ENCODE measurements at places on chromosomes 2 and 18.

- peak; percentile 30 for DNase-seq
These were observed 1.2 kb downstream of the CABLES1 start for GRCh38 chr18:23136326-23137096.

DNA sequence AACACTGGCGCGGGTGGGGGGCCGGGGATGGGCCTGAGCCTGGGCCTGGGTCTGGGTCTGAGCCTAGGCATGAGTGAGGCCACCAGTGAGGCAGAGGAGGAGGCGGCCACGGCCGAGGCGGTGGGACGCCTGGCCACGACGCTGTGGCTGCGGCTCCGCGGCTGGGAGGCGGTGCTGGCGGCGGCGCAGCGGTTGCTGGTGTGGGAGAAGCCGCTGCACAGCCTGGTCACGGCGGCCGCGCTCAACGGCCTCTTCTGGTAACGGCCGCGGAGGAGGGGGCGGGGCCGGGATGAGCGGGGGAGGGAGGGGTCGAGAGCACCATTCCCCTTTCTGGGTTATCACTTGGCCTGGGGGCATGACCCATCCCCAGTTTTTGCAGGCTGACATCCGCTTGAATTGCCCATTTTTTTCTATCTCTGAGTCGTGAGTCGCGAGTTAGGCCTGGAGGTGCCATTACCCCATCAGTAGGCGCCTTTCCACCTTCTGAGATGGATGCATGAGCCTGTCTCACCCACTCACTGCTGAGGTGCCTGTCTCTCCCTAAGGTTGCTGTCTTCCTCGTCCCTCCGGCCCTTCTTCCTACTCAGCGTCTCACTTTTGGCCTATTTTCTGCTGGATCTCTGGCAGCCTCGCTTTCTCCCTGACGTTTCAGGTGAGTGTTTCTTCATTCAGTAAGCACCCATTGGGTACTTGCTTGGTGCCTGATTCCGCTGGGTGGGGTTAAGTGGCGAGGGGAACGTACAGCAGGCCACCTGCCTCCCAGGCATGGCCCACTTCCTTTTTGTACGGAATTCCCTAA is 501 bp downstream of the RETREG2 start:
- DNase-seq, result peak; percentile 26

GRCh38 chr2:206886696-206887095 is 52.6 kb upstream of the CPO start:
- DNase-seq, result no peak

GRCh38 chr2:25881764-25882163 is 3.5 kb upstream of the ASXL2 start:
- no peak for DNase-seq

DNA sequence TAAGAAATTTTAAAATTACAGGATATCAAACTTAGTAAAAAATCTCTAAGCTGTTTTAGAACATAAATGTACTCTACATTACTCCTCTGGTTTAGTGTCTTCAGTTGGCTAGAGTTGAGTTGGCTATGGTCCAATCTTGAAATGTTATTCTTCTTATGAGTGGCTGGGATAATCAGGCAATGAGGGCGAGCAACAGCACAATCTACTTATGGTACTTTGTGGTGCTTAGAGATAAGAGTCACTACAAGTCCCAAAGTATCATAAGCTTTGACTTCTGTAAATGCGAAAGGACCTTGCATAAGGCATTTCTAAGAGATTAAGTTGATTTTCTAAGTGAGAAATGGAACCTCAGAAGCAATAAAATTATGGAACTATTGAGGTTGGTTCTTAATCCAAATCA is 361.7 kb downstream of the GPD2 start:
- no peak for DNase-seq

DNA sequence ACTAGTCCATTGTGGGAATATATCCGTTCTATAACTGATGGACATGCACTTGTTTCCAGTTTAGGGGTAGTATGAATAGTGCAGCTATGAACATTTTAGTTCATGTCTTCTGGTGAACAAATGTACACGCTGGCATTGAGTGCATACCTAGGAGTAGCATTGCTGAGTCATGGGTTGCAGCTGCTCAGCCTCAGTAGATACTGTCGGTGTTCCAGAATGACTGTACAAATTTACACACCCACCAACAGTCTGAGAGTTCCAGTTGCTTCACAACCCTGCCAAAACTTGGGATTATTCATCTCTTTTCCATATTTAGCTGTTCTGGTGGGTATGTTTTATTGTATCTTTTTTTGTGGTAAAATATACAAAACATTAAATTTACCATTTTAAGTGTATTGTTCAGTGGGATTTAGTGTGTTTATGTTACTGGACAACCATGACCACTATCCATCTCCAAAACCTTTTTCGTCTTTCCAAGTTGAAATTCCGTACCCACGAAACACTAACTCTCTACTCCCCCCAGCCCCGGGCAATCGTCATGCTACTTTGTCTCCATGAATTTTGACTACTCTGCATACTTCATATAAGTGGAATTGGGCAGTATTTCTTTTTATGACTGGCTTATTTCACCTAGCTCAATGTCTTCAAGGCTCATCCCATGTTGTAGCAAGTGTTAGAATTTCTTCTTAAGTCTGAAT is 281.0 kb downstream of the PRKCE start:
- DNase-seq, result no peak

DNA sequence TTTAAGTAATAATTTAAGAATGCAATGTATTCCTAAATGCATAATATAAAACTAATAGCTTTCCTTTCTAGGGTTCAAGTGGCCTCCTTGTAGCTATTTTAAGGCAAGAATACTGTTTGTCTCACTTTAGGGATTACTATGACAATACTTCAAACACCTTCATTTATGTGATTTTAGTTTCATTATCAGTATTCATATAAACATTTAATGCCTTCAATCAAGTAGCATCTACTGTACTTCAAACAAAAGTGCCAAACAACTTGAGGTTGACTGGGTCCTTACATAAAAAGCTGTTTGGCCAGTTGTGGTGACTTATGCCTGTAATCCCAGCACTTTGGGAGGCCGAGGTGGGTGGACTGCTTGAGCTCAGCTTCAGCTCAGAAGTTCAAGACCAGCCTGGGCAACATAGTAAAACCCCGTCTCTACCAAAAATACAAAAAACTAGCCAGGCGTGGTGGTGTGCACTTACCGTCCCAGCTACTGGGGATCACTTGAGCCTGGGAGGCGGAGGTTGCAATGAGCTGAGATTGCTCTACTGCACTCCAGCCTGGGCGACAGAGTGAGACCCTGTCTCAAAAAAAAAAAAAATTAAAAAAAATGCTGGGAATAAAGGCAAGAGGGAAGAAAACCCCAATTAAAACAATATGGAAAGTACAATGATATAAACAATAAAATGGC is 9.3 kb downstream of the MEX3C start:
- no peak for DNase-seq

- no peak for DNase-seq
These were observed 53.1 kb downstream of the SPATS2L start for GRCh38 chr2:200359552-200359951.

GRCh38 chr2:233079473-233079877 is 19.3 kb downstream of the INPP5D start:
- no peak for DNase-seq

DNA sequence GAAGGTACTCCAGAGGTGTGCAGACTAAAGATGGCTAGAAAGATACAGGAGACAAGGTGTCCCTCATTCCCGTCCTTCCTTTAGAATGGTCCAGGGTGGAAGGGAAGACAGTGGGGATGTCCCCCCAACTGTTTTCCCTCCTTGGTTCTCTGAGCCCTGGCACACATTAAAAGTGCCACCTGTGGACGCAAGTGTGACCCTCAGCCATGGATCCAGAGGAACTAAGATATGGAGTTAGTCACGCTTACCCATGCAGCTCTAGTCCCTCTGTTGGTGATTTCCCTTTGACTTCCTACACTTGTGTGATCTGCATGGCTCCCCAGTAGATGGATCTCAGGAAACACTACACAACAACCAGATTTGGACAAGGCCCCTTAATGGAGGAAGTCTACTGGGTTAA is 113.1 kb upstream of the SRD5A2 start:
- no peak for DNase-seq

GRCh38 chr2:40286721-40287120 is 165.2 kb downstream of the SLC8A1 start:
- DNase-seq, result no peak

DNA sequence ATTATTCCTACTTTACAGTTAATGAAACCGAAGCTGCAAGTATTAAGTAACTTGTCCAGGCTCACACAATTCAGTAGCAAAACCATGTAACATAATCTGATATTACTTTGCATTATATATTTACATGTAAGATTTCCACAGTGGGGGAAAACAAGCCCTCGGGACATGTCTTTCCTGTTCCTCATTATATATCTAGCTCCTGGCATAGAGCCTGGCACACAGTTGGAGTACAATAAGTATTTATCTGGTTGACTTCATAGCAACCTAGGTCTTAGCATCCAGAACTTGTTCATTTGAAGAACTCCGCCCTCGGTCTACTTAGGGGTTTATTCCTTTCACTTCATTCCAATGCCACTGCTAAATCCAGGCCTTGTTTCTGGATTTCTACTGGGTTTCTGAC is 1.6 kb upstream of the RBM45 start:
- no peak for DNase-seq

GRCh38 chr18:506264-506663 is 5.8 kb upstream of the COLEC12 start:
- no peak for DNase-seq

GRCh38 chr2:99275882-99276281 is 20.4 kb upstream of the LYG2 start:
- no peak for DNase-seq

DNA sequence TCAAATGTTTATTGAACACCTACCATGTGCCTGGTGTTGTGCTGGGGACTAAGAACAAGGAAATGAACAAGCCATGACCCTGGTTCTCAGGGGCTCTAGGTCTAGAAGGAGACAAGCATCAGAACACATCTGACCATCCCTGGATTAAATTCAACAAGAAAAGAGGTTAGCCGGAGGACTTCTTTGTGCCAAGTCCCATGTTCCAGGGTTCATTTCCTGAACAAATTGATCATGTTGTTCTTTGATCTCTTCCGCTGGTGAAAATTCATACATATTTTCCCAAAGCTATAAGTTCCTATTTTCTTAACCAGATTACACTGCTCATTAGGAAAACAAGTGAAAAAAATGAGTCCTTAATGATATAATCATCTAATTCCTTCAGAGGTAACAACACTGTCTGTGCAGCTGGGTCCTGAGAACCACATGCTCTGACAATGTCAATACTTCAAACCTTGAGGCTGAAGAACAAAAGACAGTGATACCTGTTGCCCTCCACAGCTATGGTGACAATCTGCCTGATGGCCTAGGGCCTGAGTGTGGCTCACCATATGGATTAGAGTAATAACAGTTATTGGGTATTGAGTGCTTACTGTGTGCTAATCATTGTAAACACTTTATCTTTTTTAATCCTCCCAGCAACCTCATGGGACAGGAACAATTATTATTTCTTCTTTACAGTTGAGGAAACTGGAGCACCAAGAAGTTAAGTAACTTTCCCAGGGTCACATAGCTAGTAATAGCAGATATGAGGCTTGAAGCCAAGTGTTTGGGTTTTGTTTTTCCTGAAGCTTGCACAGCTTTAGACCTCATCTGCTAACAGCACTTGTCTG is 24.6 kb upstream of the INO80C start:
- no peak for DNase-seq

GRCh38 chr18:25190472-25190871 is 161.5 kb downstream of the ZNF521 start:
- DNase-seq, result no peak

- DNase-seq, result no peak
These were observed 36.7 kb downstream of the PRKD3 start for GRCh38 chr2:37287966-37288365.

GRCh38 chr2:201448701-201449100 is 2.6 kb downstream of the TRAK2 start:
- DNase-seq, result no peak

GRCh38 chr2:187877391-187877790 is 323.2 kb upstream of the TFPI start:
- DNase-seq, result no peak

- DNase-seq, result no peak
These were observed 134.6 kb upstream of the GPC1 start for GRCh38 chr2:240300840-240301239.

DNA sequence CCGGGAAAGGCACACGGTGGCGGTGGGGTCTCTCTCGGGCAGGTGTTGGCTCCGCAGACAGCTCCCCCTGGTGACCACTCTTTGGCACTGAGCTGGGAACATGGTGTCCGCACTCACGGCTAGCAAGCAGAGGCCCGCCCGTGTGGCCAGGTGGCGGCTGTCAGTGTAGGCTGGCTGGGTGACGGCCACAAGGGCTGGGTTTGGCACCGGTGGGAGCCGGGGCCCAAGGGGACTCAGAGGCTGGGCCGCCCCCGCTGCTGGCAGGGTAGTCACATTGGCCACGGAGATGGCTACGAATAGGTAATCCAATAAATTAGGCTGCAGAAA is 1071.7 kb downstream of the RPIA start:
- DNase-seq, result peak; percentile 51

DNA sequence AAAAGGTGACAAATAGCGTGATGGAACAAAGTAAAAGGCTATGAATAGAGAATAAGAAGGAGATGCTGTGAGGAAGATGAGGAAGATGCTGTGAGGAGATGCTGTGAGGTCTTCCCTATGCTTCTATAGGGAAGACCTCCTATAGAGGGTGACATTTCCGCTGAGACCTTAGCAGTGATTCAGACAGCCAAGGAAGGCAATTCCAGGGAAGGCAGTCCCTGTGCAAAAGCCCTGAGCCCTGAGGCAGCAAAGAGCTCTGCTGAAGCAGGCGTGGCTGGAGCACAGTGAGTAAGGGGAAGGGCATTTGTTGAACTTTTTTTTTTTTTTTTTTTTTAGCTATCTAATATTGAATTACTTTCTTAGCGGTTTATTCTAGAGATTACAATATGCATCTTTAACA is 142.7 kb upstream of the FOSL2 start:
- DNase-seq, result no peak

GRCh38 chr18:2656981-2657512 is 1.5 kb downstream of the SMCHD1 start:
- no peak for DNase-seq

DNA sequence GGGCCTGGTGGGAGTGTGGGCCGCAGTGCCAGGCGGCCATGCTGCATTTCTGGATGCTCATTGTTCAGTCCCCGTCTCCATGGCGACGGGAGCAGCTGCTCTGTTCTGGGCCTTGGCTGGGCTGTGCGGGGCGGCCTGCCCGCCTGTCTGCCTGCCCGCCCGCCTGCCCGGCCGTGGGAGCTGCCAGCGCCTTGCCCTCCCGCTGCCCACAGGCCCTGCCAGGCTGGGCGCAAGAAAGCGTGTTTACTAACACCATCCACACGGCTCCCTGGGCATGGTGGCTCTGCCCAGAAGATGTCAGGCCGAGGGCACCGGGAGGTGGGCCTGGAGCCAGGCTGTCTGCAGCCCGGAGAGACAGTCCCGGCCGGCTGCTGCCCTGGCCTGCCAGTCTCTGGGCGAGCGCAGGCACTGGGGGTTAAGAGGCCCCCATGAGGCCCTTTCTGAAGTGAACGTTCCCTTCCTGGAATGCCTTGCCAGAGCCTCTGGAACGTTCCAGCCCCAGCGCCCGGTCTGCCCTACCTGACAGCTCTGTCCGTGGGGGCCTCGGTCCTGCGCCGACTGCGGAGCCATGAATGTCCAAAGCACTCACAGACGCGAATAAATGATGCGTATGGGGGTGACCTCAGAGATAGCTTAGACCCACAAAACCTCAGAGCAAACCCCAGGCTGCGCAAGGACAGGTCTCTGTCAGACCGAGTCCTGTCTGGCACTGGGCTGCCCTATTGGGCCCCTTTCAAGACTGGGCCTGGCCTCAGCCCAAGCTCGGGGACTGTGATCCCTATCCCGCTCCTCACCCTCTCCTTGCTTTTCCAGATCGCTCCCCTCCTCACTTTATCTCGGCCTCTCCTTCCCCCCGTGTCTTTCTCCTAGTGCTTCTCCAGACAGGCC is 44.3 kb downstream of the MYCN start:
- no peak for DNase-seq

Measured in SK-MEL-5 (cell line).